Activated naive CD4-positive, alpha-beta T cell treated with Interleukin-2 at 50 U/mL for 16 hours (primary cell): ENCODE measurements at places on chromosomes 5 and 9.

DNA sequence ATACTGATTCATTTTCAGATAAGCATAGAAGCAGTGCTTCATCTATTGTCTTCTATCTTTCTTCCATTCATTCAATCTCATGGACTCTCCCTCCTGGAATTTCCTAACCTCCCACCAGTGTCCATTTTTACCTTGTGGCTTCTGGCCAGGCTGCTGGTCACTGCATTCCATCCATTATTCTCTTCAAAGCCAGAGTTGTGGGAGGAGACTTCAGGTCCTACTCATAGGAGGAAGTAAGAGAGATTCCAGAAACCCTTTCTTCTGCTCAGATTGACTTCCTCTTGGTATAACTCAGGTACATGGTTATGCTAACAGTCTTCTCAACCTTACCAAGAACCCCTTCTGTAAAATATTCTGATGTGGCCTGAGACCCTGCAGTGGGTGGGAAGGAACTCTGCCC is 153.3 kb upstream of the SLC12A2 start:
- DNase-seq, result no peak

DNA sequence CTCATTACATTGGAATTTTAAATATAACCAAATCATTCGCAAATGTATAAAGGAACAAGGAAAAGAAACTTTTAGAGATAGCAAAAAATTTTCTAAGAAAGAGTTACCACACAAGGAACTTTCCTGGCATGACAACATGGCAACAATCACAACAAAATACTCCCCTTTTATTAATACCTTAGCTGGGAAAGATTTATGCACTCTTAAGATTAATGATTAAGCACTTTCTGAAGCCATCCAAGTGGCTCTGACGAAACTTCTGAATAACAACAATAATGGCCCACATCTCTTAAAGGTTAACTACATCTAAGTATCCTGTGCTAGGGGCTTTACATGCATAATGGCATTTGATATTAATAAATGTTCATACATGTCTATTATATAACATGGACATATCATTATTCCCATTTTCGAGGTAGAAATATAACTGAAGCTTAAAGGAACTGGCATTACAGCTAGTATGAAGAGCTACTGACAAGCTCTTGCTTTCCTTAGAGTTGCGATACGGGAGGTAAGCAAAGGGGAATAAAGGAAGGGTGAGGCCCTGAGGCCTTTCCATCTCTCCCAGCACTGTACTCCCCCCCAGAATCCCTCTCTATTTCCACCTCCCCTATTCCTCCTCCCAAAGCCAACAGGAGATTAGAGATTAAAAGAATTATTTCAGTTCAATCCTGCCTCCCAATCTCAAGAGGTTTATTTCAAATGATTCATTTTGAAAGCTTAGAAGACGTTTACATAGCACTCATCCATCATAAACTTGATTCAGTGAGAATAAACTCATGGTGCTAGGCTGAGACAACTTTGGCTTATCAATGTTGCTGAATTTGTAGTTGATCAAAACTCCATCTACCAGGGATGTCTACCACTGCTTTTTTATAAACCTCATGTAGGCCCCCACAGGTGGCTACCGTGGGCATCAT is 9.6 kb downstream of the MTMR12 start:
- no peak for DNase-seq

DNA sequence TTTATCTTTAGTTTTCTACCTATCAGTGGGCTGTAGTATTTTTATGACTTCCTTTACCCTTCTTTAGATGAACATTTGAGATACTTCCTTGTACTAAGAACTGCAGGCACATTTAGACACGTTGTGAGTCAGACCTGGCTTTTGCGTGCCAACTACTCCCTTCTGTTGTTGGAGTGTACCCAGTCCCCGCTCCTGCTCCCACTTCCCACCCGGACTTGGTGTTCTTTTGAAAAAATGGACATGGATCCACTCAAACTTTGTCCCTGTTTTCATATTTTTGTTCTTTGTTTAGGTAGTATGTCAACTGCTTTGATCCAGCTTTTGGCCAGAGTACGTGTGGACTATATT is 60.7 kb downstream of the PARP8 start:
- DNase-seq, result peak; percentile 33

DNA sequence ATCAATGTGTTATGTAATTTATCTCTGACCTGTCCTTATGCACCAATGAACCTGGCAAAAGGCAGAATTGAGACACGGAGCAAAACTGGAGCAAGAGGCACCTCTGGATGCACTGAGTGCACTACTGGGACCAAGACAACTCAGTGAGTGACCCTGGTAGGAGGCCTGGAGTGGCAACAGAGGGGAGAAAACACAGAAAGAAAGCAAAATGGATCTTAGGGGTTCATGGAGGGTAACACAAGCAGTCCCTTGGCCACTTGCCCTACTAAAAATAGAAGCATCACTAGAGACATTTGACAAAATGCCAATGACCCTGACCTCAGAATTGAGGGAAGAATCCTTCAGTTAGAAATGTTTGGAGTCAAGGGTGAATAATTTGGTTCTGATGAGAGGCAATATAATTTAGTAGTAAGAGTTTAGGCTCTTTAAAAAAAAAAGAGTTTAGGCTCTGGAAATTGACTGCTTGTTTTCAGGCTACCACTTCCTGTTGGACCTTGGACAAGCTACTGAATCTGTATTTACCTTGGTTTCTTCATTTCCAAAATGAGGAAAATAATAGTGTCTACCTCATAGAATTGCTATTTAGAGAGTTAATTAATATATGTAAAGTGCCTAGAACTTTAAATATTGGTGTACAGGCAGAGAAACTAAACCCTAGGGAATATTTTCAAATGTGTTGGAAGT is 234.9 kb upstream of the TARS1 start:
- no peak for DNase-seq

DNA sequence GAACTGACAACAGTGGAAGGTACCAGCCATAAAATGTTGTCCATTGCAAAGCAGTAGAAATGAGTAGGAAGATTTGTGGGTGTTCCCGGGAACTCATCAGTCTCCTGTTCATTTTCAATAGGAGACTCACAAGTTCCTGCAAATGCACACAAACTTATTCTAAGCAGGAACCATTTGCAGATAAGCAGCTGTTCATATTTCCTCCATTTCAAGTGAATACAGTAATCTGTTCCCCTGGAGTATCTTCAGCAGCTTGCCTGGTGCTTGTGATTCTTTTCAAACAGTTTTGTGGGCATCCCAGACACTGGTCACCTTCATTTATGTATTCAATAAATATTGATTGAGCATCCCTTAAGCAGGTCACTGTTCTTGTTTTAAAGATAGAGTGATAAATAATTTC is 1315.5 kb upstream of the C9orf72 start:
- DNase-seq, result no peak

GRCh38 chr9:110580850-110581249 is 1.3 kb upstream of the SVEP1 start:
- no peak for DNase-seq

- DNase-seq, result no peak
Measured at GRCh38 chr9:122039234-122039633, 53.9 kb downstream of the TTLL11 start.

DNA sequence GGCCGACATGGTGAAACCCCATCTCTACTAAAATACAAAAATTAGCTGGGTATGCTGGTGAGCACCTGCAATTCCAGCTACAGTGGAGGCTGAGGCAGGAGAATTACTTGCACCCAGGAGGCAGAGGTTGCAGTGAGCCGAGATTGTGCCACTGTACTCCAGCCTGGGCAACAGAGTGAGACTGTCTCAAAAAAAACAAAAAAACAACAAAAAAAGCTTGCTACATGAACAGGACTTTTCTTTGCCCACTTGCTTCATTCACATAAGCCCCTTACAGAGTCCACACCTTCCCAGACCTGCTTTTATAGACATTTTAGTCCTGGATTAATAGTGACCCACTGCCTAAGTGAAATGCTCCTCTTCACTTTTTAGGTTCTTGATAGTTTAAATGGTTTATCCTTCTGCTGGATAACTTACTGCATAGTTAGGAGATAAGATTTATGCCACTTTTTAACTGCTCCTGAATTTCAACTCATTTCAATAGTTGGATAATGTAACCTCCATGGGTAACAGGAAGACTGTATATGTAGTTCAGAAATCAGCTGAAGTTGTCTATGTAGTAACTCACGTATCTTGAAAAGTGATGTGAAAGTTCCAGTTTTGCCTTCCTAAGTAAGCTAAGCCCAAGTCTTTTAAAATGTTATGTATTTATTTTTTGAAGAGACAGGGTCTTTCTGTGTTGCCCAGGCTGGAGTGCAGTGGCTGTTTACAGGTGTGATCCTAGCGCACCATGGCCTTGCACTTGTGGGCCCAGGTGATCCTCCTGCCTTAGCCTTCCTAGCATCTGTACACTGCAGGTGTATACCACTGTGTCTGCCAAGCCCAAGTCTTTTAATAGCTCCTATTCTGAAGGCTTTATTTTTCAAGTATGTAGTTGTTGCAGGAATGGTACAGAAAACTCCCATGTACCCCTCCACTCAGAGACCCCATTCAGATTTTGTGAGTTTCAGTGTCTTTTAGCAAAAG is 19.7 kb downstream of the SUB1 start:
- no peak for DNase-seq

- DNase-seq, result no peak
Measured at GRCh38 chr5:172749881-172750633, 20.9 kb downstream of the DUSP1 start.

DNA sequence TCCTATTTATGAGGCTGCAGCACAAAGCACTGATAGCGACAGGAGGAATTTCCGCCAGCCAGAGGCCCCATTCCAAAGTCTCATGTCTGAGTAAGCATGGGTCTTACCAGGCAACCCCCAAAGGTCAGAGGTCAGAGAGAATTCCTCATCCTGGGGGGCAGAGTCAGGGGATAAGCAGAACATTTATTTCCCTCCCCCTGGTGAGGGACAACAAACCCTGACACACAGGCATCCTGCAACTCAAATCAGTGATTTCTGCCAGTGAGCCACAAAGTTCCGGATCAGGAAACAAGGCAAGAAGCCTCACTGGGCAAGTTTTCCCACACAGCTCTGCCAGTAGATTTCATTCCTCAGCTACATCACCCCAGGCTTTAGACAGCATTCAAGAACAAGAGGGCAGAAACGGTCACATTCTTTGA is 37.0 kb downstream of the ADAMTS12 start:
- no peak for DNase-seq

DNA sequence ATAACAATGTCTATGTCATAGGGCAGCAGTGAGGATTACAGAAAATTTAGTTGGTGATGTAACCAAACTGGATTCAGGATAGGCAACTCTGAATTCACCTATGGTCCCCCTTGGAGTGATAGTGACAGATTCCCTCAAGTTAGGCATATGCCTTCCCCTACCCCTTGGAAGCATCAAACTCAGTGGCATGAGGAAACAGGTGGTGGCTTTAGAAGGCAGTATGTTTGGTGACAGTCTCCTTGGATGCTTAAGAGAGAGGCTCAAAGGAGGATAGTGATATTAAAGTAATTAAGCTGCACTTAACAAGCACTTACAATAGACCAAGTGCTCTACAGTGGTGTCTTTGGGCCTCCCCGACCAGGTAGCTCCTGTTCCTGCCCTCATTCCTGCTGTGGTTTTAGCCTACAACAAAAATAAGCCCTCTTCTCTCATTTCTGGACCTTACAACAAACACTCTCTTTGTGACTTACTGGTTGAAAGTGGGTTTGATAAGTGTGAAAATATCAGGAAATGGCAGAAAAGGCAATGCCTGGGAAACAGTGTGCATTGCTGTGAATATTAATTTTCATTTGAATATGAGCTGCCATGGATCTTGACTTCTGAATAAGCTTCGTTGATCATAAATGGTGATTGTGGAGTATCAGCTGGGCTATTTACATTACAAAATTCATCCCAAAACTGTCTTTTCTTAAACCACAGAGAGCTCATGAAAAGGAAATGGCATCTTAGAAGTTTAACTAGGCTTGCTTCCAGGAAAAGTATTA is 29.2 kb downstream of the NR4A3 start:
- no peak for DNase-seq
